Calu3 (cell line): ENCODE measurements at places on chromosomes 3 and 15.

DNA sequence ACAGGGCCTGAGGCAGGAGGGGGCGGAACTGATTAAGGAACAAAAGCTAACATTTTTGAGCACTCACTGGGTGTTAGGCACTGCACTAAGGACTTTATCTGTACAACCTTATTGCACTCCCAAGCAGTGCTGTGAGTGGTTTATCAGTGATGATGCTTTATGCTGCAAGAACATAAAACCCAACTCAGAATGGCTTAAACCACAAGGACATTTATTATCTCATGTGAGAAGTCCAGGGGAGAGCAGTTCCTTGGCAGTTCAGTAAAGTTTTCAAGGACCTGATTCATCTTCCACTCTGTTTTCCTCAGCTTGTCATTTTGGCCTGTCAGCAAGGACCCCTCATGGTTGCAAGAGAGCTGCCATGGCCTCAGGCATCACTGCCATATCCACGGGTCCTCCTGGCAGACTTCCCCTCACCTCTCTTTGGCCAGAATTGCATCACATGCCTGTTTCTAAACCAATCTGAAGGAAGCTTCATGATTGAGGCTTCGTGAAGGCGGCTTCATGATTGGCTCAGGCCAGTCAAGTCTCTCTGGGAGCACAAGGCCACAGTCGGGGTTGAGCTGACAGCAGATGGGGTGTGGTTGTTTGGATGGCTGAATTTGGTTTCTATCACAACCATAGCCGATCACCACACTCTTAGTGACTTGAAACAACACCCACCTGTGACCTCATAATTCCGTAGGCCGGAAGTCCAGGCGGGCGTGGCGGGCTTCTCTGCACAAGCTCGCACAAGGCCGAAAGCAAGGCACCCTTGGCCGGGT is 15.8 kb downstream of the EFCC1 start:
- no peak for DNase-seq

DNA sequence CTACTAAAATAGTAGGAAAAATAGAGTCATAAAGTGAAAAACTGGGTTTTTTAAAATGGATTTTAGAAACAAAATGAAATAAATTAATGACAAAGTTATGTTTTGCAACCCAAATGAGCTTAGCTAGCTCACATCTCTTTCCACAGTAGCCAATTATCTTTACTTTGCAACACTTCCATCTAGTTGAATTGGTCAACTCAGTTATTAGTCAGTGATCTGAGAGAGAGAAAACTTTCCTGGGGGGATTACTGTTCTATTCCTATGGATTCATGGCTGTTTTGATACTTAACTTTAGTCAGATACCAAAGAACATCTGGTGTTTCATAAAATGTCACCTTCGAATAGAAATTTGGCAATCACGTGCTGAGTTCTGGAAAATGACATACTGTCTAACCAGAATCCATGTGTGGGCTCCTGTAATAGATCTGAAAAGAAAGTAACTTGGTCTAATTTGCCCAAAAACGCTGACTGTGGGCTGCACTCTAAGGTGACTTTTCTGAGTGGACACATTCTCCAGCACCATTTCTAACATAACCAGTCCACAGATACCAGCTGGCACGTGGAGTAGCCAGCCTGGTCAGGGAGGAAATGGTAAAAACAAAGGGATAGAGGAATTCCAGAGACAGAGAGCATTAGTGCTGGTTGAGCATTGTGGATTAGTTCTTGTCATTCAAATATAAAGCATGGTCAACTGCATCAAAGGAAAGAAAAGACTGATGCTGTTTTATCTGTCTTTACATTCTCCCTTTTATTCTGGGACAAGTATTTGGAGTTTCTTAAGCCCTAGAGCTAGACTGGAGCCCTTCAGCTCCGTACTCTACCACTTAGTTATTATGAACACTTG is 45.2 kb upstream of the CCDC80 start:
- no peak for DNase-seq

DNA sequence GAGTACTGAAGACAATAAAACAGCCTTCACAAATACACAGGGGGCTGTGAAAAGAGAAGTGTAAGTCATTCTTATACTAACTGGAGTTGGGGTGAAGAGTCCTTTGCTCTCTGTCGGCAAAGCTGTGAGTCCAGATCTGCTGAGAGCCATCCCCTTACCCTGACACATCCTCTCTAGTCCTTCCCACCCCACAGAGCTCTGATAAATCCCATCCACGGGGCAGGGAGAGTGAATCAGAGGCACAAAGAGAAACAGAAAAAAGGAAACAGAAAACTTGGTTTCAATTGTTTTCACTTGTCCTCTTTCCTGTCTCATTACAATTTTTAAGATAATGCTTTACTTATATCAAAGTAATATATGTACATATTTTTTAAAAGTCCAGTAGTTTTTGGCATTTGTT is 18.2 kb upstream of the ZNF639 start:
- DNase-seq: no peak

DNA sequence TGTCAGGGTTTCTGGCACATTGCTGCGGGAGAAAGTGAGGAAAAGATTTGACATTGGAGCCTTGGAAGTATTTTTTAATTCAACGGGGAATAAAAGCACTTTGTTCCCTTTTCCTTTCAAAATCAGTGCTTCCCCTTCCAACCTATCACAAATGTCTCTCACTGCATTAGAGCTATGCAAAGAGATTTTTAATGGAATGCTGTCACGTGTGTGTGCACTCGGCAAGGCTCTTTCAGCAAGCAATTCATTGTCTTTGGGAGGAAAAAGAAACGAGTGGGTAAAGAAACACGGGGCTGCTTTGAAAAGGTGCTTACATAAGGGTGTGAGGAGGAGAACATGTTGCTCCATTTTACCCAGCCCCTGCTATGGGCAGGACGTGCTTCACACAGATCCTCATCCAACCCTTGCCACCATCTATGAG is 490.4 kb upstream of the PROK2 start:
- no peak for DNase-seq

GRCh38 chr3:43243590-43244587 is 42.5 kb upstream of the SNRK start:
- no peak for DNase-seq

DNA sequence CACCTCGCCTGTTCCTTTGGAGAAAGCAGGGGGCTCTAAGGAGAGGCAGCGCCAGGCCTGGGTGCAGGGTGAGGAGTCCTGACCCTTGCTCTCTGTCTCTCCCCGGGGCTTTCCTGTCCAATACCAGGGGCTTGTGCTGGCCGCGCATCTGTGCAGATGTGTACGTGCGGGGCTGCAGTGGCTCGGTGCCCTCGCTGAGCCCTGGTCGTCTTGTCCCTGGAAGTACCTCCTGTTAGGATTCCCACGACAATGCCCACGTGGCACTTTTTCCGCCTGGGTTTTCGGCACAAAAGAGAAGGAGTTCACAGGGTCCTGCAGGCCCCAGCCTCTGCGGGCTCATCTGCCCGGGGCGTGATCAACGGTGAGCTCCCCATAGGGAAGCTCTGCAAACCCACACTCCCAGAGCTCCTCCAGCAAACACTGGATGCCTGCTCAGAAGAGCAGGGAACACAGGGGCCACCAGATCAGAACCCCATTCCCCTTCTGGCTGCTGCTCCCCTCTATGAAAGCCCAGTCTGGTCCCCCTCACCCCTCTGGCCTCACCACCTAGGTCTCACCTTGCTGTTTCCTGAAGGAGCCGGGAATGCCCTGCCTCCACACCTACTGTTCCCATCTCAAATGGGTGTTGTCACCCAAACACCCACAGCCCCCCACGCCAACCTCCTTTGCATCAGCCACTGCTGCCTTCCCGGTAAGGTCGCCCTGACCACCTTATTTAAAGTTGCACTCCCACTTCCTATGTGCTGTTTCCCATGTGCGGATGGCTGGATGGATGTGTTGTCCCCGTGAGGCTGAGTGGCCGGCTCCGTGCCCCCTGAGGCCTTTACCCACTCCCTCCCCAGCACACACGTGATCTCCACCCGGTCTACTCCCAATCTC is 62.6 kb upstream of the PRR20G start:
- no peak for DNase-seq

DNA sequence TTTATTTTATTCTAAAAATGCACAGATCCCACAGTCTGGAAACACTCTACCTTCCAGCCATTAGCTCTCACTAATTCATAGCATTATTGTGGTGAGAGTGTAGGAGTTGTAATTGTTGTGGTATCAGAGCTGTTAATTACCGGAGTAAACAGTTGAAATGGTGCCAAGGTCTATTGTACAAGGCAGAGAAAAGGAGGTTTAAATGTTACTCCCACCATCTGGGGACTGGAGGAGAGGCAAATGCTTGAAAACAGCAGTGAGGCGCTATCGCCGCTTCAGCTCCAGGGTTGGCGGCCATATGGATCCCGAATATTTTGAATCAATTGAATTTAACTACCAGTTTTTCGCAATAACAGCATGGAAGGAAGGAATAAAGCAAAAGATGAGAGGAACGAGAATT is 113.1 kb upstream of the C15orf61 start:
- no peak for DNase-seq

GRCh38 chr3:65636326-65636725 is 402.4 kb downstream of the MAGI1 start:
- DNase-seq: no peak

DNA sequence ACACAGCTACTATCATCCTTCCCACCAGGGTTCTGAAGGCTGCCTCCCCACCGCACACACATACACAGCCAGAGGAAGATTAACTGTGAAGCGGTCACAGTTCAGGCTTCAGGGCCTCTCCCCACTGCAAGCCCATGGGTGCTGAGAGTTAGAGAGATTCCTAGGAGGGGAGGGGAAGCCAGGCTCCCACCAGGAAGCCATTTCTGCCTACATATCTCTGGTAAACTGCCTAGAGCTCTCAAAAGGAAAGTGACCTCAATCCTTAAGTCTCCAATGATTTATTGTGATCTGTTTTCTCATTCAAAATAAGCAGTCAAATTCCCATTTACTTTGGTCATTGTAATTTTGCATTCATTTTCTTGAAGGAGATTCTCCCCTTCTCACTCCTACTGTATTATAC is 141.0 kb upstream of the BNIP2 start:
- DNase-seq: no peak

DNA sequence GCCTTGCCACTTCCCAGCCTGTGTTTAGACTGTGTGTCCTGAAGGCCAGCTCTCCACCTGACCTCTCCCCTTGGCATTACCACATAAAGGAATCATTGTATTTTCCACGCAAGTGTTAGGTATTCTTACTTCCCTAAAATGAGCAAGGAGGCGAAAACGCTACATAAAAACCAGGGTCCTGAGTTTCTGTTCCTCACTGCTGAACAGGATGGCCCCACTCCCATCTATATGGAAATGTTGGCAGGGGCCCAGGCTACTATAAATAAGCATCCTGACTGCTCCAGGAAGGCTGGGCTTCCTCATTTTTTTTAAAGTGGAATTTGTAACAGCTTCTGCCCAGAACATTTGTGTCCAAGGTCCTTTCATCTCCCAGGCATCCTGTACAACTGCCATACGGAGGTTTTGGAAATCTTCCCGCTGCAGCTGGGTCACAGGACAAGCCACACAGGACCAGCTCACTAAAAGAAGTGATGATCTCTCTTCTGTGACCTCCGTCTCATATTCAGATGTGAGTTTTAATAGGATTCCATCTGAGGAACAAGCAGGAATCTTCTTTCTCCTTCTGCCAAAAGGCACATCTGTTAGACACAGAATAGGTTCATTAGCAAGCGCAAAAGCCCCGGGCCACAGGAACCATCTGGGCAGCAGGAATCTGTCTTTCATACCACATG is 56.4 kb upstream of the LIMD1 start:
- DNase-seq: no peak

- DNase-seq: peak; percentile 81
Observed at GRCh38 chr3:181694805-181695660, 16.7 kb upstream of the SOX2 start.

DNA sequence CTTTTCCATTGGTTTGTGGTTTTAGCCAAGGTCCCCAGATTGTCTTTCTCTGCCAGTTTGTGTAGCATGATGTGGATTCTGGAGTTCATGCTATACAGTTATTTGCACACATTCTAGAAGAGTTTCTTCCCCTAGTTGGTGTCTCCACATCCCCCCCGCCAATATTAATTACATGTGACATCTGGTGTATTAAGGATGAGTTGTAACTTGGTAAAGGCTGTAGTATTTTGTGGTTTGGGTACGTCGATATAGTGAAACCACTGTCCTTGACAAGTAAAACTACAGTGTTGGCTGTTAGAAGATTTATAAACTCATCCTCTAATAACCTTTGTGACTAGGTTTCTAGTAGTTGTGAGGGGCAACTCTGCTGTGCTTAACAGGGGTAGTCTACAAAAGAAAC is 23.7 kb upstream of the P4HTM start:
- no peak for DNase-seq
